Activated T-helper 1 cell treated with anti-CD3 and anti-CD28 coated beads, Interleukin-2, amount 50 U/mL, for 16 hours (primary cell): ENCODE measurements at places on chromosomes 7 and 10.

DNA sequence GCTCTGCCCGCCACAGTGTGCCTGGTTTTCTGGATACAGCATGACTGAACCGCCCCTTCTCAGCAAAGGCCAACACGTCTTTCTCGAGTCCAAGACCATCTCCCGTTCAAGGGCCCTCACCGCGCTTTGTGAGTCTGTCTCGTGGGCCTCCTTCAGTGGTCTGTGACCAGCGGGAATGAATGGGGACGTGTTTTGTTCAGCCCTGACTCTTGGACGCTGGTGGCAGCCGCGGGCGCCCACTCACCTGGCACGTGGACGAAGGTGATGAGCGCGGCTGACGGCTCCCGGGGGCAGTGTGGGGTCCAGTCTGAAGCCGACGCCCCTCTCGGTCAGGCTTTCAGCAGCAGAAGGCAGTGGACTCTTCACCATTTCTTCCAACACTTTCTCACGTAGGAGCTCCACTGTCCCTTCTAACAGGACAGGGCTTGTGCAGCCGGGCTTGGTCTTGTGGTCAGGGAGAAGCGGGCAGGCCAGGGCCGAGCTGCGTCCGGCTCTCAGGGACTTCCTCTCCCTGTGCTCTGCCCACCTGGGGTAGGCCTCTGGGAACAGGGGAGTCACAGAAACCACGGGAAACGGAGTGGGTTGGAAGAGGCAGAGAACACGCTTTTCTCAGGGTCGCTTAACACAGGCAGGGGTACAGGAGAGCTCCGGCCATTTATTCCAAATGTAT is 30.4 kb downstream of the AMZ1 start:
- no peak for DNase-seq

GRCh38 chr7:100513212-100513810 is 25.7 kb upstream of the AGFG2 start:
- DNase-seq: no peak

- DNase-seq: no peak
Observed at GRCh38 chr7:767941-768731, 41.1 kb upstream of the PRKAR1B start.

GRCh38 chr10:49448924-49449323 is 53.0 kb upstream of the DRGX start:
- no peak for DNase-seq

DNA sequence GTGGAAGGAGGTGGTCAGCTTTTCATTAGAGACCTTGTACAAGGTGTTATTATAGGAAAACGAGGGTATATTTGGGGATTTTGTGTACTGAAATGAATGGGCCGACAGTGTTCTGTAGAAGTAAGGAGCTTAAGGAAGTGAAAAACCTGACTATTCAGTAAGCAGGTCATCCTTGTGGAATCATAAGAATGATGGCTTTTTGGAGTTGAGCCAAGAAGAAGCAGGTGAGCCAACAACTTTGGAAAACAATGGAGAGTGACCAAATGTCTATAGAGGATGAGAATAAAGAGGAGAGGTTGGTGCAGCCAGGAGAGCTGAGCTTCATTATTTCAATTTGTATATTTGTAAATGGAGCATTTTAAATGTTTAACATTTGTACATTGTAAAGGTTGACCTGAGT is 595.7 kb downstream of the CCSER2 start:
- no peak for DNase-seq

DNA sequence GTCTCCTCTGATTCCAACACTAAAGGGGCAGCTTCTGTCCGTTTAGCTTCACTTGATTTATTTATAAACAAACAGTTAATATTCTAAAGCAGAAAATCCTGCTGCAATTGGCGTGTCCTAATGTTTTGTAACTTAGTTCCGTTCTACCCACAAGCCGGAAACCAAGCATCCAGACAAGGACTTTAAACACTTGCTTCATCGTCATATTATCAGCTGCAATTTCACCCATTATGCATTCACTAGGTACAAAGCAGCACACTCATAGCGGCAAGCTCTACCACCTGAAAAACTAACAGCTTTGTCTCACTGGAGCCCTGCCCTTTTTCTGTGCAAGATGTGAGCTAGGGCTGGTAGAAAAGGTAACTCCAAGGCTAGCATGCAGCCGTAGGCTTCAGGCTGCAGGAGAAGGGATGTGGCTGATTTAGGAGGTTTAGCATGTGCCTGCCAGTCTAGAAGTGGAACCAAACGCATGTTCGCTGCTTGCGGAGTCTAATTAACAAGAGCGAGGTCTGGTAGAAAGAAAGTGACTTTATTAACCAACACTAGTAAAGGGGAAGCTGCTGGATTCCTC is 43.7 kb upstream of the BPGM start:
- DNase-seq: no peak

DNA sequence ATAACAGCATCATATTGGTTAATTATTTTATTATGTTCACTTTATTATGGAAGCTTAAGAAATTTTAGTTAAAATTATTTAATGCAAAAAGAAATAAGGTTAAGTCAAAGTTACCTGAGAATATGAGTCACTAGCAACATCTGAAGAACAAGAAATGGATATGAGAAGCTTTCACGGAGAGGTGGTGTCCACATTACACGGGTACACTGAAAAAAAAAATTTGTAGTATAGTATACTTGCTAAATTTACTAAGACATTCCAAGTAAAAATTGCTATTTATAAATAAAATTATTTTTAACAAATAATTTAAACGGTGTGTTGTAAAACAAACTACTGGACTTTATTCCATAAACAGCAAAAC is 63.9 kb downstream of the DPY19L1 start:
- no peak for DNase-seq
